Panc1 (cell line): ENCODE measurements at places on chromosomes 3 and 15.

- no peak for DNase-seq
These were observed 53.2 kb downstream of the LHFPL4 start for GRCh38 chr3:9500108-9501050.

DNA sequence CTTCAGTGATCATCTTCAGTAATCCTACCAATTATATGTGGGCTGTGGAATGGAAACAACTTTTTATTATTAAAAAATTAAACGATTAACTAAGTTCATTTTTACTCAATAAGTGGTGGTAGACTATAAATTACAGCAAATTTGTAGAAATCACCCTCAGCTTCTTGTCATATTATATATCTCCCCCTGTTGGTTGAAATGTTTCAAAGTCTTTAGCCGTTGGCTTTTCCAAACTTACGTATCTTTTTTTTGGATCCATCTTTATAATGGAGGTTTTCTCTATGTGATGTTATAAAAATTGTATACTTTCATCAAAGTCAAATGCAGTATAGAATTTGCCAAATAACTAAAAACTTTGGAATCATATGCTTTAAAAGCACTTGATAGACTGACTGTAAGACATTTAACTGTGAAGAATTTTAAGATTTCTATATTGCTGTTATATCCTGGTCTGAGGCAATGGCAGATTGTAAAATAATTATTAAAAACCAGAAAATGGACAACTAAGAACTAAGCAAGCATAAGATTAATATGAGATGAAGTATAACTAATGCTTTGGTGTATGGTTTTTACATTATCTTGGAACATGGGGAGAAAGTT is 44.7 kb downstream of the ATP11B start:
- DNase-seq = no peak

GRCh38 chr3:133895208-133896001 is at the start of gene RAB6B:
Gene RAB6B, minus strand, starts transcription at chr3:133895882. Its CDS starts 416 bp downstream, at chr3:133895466.
- no peak for DNase-seq

DNA sequence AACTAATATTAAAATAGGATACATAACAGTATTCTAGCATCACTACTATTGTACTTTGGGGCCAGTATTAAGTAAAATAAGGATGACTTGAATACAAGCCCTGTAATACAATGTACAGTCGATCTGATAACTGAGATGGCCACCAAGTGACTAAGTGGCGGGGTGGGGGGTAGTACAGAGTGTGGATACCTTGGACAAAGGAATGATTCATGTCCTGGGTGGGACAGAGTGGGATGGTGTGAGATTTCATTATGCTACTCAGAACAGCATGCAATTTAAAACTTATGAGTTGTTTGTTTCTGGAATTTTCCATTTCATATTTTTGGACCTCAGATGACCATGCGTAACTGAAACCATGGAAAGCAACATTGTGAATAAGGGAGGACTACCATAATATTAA is 46.0 kb downstream of the SLC7A14 start:
- DNase-seq = no peak

GRCh38 chr3:46296826-46297225 is 54.6 kb downstream of the CCR3 start:
- DNase-seq = no peak

GRCh38 chr3:103672346-103672745 is 1237.5 kb downstream of the ZPLD1 start:
- no peak for DNase-seq

GRCh38 chr3:42403737-42404136 is 6.7 kb downstream of the LYZL4 start:
- no peak for DNase-seq

DNA sequence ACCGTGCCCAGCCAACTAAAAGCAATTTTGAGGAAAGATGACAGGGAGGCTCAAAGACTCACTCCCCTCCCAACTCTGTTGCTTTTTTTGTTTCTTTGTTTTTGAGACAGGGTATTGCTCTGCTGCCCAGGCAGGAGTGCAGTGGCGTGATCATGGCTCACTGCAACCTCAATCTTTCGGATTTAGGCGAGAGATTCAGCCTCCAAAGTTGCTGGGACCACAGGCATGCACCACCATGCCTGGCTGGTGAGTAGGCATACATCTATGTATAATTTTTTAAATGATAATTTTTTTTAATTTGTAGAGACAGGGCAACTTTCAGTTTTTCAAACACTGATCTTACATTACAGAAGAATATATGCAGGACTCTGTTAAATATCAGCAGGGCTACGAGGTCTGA is 15.8 kb upstream of the THUMPD3 start:
- DNase-seq = no peak

DNA sequence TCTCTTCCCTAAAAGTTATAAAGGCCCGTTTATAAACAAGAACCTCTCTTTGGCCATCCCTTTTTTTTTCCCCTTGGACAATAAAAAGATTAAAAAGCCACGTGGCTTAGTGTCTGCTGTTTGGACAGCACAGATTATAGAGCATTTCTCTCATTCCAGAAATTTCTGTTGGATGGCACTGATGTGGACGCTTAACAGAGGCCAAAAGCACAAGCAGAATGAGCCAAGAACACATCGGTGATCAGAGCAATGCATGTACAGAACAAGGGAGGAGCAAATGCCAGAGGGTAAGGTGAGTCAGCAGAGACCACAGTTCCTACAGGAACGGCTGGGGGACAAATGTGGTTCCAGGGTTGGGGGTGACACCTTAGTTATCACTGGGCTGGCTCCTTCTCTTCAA is 30.3 kb upstream of the CTNNB1 start:
- DNase-seq = no peak
